ENCODE measurements at places on chromosomes 13 and 19.

DNA sequence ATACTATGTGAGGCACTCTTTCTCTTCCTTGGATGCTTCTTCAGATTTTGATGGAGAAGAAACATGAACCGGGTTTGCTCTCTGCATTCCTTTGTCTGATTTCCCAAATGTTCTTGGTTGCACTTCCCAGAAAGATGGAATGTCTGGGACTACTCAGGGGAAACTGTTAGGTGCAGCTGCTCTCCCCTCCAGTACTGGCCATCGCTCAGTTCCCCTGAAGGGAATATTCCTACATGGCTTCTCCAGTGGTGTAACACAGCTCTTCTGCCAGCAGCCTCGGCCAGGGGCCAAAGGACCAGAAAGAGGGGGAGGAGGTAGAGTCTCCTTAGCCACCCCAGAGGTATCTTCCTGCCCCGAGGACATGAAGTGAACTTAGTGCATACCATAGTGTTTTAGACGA is 33.5 kb upstream of the SPRY2 start:
- DNase-seq = no peak

DNA sequence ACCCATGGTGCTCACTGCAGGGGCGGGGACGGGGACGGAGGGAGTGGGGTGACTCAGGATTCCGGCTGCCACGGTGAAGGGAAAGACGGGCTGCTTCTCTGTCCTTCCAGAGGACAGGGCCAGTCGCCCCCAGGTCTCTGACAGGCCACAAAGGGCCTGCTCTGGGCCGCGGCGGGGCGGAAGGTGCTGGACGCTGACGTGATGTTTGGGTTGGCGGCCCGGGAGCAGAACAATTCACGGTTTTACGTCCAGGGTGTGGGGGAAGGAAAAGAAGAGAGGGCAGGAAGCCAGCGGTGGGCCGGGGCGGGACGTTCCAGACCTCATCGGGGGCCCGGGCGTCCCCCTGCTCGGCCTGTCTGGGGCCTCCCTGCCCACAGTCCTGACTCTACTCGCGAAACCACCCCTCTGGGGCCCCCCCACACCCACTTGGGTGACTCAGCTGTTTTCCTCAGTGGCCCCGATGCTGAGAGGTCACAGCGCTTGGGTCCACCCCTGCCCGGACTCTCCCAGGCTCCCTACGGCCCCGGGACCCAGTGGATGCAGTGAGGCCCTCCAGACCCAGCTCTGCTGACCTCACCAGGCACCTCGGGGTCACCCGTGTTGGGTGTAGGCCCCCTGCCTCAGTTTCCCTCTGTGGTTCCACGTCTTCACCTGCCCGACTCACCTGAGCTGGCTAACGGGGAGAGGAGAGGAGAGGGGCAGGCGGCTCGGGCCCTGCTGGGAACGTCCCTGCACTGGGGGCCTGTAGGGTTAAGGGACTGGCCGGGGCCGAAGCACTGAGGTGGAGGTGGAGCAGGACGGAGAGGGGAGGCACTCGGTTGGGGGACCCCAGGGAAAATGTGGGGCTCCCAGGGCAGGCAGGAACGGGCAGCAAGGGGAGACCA is 29.2 kb downstream of the PIP5K1C start:
- no peak for DNase-seq

DNA sequence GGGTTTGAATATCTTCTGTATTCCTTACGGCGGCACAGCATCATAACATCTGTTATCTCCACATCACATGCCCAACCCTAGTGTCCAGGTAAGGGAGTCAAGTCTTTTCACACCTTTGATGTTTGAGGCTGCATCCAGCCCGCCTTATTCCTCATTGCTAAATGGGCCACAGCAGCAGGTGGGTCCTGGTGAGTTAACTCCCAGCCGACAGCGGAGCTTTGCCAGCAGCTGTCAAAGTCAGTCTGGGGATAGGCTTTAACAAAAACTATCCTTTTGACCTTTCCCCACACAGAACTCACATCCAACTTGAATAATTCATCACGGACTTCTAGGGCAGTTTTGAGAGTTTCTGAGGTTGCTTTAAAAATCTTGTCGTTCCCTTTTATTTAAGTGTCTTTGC is 235.1 kb downstream of the DLEU7 start:
- no peak for DNase-seq

DNA sequence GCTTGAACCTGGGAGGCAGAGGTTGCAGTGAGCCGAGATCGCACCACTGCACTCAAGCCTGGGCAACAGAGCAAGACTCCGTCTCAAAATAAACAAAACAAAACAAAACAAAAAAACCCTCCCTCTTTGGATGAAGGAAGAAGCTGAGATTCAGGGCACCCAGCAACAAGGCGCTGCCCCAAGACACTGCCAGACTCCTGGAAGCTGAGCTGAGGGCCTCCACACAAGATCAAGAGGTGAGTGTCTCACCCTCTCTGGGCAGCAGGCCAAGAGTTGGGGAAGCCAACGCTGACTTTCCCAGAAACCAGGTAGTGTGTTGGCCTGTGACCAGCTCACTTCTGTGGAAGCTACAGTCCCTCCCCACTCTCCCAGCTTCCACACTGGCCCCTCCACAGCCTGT is 3.7 kb upstream of the TYROBP start:
- no peak for DNase-seq

DNA sequence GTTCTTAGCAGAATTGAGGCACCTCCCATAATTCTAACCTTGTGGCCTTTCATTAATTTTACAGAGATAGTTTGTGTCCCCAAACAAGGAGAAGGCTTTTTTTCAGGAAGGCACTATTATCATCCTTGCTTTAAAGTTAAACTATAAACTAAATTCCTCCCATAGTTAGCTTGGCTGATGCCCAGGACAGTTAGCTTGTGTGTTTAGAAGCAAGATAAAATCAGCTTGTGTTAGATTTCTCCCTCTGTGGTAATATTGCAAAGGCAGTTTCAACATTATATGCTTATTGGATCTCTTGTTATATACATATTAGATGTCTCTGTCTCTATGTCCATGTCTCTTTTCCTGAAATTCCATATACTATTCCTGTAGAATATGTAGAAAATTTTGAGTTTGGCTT is 342.7 kb downstream of the TBC1D4 start:
- no peak for DNase-seq

DNA sequence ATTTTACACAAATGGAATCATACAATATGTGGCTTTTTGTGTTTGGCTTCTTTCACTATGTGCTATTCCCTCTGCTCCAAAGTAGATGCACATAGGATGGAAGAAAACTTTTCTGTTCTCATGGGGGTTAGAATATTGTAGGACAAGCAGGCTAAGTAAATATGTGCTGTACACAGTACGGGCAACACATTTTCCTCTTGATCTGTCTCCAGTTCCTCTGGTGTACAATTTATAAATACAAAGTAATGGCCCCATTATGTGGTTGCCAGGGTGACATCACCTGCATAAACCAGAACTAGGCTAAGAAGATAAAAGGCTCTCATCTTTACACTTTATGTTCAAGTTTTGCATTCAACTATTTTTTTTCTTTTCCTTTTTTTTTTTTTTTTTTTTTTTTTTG is 41.0 kb upstream of the SOX21 start:
- no peak for DNase-seq

DNA sequence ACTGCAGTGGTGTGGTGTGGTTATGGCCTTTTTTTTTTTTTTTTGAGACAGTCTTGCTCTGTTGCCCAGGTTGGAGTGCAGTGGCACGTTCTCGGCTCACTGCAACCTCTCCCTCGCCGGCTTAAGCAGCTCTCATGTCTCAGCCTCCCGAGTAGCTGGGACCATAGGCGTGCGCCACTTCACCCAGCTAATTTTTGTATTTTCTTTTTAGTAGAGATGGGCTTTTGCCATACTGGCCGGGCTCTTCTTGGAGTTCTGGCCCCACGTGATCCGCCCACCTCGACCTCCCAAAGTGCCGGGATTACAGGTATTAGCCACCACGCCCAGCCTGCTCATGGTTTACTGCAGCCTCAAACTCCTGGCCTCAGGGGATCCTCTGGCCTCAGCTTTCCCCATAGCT is 7.0 kb downstream of the PDCD2L start:
- DNase-seq = no peak

DNA sequence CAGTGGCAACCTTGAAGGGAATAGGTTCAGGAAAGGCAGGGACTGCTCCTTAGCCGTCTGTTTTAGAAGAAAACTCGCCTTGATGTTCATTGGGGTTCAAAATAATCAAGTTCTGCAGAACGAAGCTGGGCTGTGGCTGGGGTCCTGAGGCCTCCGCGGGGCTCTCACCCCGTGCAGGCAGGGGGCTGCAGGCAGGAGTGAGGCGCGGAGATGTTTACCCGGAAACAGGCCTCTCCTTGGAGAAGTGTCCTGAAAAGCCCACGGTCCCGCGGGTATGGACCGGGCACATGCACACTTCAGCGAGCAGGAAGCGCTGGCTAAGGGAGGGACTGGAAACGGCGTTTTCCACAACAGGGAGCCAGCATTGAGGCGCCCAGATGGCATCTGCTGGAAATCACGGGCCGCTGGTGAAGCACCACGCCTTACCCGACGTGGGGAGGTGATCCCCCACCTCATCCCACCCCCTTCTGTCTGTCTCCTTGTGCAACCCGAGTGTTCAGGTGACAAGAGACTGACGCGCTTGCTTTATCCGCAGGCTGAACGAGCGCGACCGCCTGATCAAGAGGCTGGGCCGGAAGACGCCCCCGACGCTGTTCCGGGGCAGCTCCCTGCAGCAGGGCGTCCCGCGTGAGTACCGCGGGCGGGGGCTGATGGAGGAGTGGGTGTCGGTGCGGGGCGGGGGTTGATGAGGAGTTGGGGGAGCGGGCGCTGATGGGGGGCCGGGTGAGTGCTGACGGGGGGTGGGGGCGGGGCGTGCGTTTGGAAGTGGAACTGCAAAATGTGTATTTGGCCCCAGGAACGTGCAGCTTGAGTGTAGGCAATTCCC is 39.6 kb downstream of the SHISA2 start:
- no peak for DNase-seq

DNA sequence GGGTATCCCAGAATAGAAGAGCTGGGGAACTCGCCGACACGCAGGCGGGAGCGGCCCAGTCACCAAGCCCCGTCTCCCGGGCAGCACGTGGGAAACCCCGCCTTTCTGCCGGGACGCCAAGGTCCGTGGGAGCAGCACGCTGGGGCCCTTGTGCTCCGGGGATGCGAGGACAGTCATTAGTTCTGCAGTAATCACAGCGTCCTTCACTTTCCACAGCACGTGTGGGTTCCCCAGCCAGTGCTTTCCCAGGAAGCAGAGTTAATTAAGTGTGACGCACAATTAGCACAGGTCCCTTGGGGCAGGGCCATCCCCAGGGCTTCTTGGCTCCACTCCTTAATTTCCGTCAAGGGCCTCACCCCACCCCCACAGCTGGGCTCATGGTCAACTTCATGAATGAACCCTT is 64.3 kb upstream of the C13orf46 start:
- DNase-seq = no peak

- DNase-seq = no peak
Observed at GRCh38 chr13:54733639-54734038, 1705.0 kb downstream of the OLFM4 start.

DNA sequence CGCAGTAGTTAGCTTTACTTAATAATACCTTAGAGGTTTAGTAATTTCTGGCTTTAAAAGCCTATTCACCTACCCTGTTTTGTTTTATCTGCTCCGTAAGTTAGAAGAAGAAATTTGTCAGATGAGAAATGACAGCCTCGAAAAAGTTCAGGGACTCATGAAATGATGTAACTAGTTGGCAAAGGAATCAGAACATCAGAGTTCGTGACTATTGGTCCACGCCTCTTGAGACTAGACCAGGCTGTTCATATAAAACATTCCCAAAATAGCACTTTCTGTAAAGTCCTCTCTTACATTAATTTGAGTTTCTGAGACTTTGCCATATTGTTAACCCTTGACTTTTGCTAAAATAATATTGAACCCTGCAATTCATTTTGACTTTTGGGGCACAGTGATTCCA is 92.0 kb downstream of the HS6ST3 start:
- DNase-seq = no peak

DNA sequence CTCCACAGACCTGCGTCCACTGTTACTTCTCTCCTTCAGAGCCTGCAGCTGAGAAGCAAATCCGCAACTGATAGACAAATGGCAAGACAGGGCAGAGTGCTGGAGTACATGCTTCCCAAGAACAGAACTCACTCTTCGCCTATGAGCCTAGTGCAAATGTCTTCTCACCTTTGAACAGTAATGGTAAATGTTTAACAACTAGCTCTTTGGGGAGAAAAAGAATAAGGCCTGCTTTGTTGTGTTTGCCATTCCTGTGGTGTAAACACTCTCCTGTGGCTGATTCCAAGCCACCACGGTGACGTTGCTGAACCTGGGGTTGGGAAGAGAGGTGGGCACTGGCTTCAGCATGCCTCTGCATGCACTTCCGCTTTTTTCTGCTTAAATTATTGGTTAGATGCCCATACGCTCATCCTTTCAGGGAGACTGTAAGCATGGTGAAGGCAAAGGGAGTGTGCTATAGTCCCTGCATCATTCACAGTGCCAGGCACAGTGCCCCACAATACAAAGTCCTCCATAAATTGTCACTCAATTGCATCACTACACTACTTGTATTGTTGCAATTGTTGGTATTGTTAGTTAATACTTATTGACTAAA is 28.1 kb upstream of the GTF3A start:
- no peak for DNase-seq

DNA sequence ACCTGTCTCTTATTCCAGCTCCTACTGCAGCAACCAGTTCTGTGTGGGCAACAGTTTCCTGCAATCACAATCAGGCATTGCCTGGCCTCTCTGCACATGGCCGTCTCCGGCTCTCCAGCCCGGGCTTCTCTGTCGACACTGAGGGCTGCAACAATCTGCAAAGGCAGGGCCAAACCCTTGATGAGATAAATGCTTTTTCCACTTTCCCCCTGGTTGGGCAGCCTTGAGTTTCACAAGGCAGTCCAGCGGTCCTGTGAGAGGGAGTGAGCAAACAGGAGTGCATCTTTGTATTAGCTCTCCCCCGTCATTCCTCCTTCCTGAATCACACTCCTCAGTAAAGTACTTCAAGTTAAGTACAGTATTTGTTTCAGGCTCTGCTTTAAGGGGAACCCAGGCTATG is 40.7 kb upstream of the VWA8 start:
- no peak for DNase-seq

DNA sequence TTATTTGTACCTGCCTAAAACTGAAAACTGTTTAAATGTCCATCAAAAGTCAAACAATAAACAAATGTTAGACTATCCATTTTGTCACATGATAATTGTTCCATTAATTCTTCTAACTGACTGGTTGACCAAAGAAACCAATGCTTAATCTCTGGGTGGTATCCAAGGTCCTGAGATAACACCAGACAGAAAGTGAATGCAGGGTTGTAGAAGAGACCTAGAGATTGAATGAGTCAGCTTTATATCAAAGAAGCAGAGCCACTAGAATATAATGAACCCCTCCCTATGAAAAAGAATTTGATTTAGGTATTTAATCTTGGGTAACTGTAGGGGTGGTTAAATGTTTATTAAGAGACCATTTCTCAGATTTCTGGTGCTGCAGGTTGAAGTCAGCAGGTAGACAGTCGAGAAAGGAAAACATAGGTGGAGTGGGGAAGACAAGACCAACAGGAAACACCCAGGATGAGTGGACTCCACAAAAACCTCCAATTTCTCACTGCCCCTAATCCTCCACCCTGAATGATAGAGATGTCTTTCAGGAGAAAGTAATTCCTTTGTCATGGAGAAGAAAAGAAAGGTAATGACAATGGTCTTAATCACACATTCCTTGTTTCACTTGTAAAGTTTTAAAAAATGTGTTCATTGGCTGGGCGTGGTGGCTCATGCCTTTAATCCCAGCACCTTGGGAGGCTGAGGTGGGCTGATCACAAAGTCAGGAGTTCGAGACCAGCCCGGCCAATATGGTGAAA is 536.4 kb downstream of the IRS2 start:
- DNase-seq = no peak

- DNase-seq = no peak
Observed at GRCh38 chr19:42475366-42475765, 32.6 kb upstream of the CXCL17 start.

- no peak for DNase-seq
Observed at GRCh38 chr19:20313894-20314293, 146.9 kb downstream of the ZNF486 start.

- no peak for DNase-seq
Observed at GRCh38 chr13:102870677-102871415, 25.0 kb downstream of the ERCC5 start.

Data from GF-D8 (cell line).